Stimulated activated CD4-positive, alpha-beta T cell treated with anti-CD3 and anti-CD28 coated beads, Interleukin-4, amount 100 ng/mL, for 48 hours (primary cell): ENCODE measurements at places on chromosomes 3 and 15.

DNA sequence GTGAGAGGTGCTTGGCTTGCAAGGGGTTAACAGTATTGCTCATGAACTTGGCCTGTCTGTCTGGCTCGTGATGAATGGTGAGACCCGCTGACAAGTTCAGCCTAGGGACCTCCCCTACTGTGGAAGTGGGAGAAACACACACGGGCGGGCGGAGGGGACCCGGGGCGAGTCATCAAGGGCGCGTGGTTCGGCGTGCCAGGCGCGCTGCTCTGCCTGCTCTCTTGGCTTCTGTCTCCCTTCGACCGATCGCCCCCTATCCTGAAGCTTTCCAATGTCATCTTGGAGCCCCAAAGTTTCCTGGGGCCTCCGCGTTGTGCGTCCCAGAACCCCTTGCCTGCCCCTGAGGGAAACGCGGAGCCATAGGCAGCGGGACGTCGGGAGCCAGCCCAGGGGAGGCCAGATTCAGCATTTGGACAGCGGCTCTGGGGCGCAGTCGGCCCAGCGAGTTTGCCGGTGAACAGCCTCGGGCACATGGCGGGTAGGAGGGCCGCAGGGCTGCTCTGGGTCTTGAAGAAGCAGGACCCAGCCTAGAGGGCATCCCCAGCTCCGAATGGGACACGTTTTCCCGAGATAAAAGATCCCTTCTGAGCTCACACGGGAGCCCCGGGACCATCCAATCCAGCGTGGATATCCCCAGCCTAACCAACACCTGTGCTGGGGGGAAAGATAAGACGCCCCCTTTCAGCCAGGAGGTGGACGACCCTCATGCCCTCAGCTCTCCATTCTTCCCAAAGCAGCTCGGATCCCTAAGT is 27.0 kb upstream of the POLG start:
- DNase-seq, result peak; percentile 51

- DNase-seq, result no peak
Measured at GRCh38 chr3:31482493-31483200, 50.1 kb upstream of the STT3B start.

GRCh38 chr3:152937234-152937633 is 102.3 kb downstream of the P2RY1 start:
- DNase-seq, result no peak

GRCh38 chr3:42486814-42487565 is 15.5 kb upstream of the VIPR1 start:
- no peak for DNase-seq
